ENCODE measurements at places on chromosomes 13 and 19.

DNA sequence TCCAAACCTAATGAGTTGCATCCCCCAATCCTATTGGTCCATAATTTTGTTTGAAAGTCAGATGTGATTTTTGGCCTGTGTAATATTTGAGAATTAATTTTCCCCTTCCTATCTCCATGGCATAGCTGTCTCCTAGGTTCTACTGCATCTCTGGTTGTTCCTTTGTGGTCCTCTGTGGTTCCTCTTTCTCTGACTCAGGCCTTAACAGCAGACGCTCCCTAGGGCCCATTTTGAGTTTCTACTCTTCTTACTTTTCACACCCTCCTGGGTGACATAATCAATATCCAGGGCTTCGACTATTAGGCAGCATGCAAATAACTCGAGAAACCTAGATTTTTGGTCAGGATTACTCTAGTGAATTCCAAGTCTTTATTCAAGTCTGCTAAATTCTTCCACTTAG, 160.7 kb downstream of the RFC3 start:
- no peak for DNase-seq

GRCh38 chr13:43939086-43939485, 59.4 kb downstream of the LACC1 start:
- DNase-seq: no peak

DNA sequence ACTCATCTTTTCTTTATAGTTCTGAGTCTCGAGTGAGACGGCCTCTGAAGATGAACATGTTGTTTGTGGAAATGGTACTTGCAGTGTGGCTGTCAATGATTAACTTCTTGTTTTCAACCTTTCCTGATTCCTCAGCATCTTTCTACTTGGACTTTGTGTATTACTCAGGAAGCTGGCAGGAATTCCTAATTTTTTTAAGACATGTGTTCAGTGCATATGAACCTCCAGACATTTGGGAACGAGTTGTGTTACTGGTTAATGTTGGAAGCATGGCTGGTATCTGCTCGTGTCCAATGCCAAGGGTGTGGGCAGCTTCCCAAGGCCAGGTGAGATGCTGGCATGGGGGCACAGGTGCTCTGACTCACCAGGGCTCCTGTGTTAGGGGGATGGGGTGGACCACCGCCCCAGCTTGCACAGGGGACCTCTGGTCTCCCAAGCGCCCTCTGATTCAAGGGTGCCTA, 61.1 kb upstream of the MCF2L start:
- DNase-seq: no peak

DNA sequence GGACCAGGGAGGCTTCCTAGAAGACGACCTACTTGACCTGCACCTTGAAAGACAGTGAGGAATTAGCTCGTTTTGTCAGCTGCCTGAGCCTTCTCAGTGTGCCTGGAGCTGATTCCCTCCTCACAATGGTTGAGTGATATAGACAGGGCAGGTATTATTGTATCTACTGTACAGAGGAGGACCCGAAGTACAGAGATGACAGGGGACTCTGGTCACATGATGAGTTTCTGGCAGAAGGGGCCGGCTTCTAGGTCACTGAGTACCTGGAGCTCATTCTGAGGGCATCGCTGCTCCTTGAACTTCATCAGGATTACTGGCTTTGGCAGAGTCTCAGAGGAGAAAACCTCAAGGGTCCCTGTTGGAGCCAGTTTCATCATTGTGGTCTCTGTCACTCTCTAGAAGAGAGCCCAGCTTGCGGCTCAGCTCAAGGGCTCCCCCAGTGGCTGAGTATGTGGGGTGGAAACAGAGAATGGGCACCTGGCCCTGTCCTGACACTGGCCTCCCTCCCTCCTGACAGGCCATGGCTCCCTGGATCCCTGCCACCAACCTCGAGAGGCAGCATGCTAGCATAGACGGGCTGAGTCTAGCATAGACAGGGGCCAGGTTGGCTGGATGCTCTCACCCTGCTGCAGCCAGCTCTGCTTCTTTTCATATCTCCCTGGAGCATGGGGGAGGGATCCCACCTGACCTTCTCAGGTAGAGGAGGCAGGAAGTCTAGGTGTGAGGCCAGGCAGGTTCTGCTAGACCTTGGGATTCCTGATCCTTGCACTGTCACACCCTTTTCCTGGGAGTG, 38.7 kb downstream of the NFIX start:
- no peak for DNase-seq

GRCh38 chr19:7554990-7555864, 19.7 kb downstream of the PNPLA6 start:
- DNase-seq: no peak

DNA sequence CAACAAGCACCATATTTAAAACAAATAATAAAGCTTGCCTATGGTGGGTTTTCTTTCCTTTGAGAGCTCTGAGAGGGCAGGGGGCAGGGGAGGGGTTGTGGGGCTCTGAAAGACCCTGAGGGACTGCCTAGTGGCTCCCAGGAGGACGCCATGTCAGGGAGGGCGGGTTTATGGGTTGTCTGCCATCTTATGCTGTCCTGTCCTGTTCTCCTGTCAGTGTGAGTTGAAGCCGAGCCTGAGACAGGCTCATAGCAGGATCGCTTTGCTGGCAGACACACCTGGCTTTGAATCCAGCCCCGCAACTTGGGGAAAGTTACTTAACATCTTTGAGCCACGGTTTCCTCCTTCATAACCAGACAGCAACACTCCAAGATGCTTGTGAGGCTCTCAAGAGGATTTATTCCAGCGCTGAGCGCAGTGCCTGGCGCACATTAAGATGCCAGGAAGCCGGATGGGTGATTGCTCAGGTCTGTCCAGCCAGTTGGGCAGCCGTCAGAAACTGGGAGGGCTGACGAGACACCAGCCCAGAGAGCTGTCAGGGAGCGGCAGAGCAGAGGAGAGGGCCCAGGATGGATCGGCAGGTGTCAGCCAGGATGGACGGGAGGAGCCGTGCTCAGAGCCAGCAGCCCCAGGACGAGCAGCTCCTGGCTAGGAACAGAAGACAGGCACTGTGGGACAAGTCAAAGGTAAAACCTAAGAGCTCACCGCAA, 36.8 kb upstream of the C1QTNF9 start:
- DNase-seq: no peak

- no peak for DNase-seq
These were observed 485.3 kb downstream of the UQCRFS1 start for GRCh38 chr19:28727480-28728159.

DNA sequence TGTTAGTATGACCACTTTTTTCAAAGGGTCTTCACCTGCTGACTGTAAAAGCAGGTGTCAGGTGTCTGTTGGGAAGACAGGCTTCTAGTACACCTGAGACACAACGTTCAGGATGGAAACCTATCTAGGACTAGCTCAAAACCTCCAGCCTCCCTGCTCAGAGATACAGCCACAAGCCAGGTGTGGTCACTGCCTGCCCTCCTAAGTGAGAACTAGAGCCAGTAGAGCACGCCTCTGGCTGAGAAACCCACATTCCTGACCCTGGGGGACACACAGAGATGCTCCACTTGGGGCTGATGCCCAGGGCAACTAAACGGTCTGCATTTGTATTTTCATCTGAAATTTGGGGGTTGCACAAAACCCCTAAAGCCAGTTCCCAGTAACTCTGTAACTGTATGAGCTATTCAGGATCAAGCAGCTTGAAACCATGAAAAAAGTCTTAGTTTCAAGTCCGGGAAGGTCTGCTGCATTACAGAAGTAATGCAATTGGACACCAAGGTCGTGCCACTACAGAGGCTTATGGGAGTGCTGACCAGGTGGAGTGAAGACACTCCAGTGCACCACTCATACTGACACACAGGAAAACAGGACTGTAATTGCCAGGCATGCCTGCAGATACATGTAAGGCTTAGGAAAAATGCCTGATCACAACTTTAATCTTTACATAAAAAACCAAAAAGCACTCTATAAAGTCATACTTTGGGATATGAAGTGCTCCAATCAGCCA, 27.8 kb downstream of the ANKRD10 start:
- DNase-seq: no peak

- no peak for DNase-seq
These were observed 3.5 kb upstream of the OBI1 start for GRCh38 chr13:78662467-78662866.

GRCh38 chr13:23945612-23946011, 48.3 kb upstream of the C1QTNF9B start:
- no peak for DNase-seq

DNA sequence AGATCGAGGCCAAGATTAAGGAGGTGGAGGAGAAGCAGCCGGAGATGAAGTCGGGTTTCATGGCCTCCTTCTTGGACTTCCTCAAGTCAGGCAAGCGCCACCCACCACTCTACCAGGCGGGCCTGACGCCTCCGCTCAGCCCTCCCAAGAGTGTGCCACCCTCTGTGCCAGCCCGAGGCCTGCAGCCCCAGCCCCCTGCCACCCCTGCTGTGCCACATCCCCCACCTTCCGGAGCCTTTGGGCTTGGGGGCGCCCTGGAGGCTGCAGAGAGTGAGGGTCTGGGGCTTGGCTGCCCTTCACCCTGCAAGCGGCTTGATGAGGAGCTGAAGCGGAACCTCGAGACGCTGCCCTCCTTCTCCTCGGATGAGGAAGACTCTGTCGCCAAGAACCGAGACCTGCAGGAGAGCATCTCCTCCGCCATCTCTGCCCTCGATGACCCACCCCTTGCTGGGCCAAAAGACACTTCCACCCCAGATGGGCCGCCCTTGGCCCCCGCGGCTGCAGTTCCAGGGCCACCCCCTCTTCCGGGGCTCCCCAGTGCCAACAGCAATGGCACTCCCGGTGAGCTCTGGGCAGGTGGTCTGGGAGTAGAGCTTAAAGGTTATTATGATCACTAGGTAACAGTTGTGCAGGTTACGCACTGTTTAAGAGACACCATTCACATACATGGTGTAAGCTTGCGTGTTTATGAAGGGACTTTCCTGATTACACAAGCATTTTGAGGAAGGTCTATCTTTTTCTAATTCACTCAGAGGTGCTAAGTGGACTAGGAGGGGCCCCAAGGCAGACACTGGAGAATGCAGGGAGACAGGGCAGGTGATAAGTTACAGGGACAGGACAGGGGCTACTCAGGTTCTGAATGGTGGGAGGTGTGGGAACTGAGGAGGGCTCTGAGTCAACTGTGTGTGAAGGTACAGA, 8.7 kb downstream of the PRR12 start:
- no peak for DNase-seq

DNA sequence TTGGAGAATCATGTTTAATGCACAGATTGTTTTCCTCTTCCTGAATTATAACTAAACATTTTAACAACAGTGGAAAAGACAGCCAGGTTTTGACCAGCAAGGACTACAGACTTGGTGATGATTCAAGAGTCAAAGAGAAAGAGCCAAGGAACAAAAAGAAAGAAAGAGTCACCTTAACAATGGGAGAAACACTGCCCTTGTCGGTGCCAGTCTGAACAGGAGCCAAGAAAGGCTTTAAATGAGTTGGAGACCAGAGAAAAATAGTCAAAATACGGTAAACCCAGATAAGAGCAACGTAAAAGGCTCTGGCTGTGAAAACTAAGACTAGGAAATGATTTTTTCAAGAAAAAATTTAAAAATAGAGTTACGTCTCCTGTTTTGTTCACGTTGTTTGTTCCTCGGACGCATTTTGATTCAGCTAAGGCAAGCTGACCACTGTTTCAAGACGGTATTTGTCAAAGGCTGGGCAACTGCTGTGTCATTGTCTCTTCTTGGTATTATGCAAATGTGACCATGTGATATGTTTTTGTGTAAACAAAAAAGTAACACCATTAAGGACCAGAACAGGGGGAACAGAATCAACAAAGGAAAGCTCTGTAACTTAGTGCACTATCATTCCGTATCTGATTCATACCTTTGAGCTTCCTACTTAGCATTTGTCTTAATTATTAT, 634.5 kb downstream of the LIG4 start:
- no peak for DNase-seq

DNA sequence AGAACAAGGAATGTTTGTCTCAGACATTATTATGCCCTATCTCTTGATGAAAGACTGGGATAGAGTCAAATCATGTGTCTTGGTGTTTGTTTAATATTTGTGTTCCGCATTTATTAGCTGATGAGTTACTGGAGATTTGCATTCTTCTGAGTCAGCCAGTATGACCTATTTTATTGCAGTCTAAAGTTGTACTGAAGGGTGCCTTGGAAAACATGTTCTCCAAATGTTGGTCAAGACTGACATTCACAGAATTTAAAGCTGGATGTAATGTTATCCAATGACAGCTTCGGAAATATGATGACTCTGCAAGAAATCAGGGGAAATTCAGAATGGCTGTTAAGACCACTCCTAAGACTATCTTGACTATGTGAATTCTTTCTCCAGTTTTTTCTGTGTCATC, 134.0 kb downstream of the KCNRG start:
- DNase-seq: no peak

DNA sequence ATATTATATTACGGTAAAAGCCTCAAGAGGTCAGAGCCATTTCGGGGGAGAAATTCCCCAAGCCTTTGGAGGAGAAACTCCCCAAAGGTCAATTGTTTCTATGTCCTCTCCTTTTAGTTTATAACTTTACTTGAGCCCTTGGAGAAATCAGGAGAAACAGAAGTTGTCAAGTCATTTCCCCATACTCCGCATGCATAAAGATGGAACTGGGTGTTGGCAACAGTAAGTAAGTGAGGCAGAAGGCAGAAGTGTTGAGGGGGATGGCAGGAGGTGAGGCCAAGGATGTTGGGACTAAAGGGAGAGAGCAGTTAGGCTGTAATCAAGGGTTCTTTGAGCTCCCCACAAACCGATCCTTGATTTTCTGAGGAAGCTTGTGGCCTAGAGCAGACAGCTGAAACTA, 307.9 kb downstream of the ENOX1 start:
- DNase-seq: no peak

DNA sequence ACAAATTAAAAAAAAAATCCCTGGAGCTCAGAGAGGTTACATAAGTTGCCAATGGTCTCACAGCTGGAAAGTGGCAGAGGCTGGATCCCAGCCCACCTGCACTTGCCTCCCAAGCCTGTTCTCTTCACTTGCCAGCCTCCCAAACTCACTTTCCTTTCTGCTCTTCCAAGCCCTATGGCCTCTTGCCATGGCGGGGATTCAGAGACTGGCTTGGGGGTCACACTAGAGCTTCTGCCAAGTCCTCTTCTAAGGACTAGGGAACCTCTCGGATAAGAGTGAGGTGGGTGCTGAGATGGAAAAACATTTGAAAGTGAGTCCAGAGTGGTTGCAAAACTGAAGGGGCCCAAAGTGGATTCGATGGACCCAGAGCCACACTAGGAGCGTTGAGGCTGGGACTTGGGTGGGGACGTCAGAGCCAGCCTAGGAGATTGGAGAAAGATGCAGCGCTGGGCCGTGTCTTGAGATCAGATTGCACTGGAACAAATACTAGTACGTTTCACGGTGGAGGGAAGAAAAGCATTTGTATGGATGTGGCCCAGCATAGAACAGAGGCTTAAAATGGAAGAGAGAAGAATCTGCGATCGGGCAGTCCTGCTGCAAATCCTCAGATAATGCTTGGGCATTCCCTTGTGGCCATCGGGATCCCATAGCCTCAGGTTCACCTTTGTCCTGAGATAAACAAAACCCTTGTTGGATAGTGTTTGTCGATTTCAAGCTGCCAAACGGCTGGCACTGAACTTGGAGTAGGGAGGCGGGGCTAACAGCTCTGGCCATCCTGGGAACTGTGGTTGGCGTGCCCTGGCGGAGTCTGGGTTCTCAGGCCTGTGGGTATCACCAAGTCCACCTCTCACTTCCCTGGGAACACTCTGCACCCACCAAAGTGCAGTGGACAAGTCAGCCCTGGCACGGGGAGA, 84.8 kb downstream of the ING1 start:
- DNase-seq: no peak

GRCh38 chr19:51392701-51393100, 2.3 kb upstream of the C19orf84 start:
- no peak for DNase-seq

Data from activated T-helper 9 cell treated with anti-CD3 and anti-CD28 coated beads, Interleukin-2, amount 50 U/mL, for 16 hours (primary cell).